NCI-H2081 treated with DMSO at 0.1 percent for 48 hours (cell line): ENCODE measurements at places on chromosomes 5 and 9.

DNA sequence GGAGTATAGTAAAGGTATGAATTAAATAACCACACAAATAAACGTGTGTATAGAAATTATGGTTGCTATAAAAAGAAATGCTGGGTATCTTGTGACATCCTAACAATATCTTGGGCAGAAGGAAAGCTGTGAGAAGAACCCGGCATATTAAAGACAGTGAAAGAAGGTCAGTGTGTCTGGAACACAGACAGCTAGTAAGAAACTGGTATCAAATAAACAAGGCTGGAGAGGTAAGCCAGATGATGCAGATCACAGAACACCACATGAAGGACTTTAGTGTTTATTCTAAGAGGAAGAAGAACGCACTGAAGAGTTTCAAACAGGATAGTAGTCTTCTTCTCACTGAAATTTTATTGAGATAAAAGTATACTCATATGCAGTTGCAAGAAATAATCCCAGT is 24.4 kb downstream of the TMEM245 start:
- DNase-seq = no peak

DNA sequence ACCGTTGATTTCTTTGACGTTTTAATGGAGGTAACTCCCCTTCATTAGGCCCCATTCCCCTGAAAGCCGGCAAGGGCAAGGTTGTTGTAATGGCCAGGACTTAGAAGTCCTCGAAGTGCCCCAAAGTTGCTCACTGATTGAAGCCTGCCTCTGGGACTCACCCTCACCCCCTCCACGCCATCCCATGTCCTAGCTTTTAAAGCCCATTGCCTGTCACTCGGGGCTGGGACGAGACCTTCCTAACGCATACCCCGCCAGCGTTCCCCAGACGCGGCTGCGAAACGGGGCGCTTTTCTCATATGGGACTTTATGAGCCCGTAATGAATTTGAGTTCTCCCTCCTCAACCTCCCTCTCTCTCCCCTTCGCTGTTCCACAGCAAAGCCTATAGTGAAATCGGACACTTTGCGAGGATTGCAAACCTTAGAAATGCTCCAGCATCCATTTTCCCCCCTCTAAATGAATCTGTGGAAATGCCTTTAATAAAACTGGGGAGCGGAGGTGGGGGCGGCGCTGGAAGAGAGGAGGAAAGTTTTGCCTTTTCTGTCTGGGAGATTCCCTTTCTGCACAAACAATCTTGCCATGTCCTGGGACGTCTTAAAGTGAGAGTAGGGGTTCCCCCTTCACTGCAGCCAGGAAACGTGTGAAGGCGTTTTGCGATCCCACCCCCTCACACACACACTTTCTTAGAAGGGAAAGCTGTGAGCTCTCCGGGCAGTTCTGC is 1.5 kb downstream of the PAPPA start:
- no peak for DNase-seq

DNA sequence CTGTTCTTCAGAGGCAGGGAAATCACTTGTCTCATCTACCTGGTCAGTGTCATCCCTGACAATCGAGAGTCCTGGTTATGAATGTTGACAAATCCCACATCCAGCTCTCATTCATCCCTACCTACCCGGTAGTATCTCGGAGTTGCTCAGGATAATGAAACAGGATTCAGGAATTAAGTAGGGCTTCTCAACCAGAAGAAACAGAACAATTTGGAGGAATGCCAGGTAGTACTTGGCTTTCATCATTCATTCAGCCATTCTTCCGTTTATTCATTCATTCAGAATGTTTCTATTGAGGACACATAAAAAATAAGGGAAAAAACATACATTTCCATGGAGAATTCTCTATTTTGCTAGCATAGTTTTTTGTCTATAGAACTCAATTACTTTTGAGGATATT is 195.0 kb downstream of the ARHGEF28 start:
- no peak for DNase-seq

- no peak for DNase-seq
Observed at GRCh38 chr5:9722601-9723180, 92.5 kb upstream of the TAS2R1 start.

DNA sequence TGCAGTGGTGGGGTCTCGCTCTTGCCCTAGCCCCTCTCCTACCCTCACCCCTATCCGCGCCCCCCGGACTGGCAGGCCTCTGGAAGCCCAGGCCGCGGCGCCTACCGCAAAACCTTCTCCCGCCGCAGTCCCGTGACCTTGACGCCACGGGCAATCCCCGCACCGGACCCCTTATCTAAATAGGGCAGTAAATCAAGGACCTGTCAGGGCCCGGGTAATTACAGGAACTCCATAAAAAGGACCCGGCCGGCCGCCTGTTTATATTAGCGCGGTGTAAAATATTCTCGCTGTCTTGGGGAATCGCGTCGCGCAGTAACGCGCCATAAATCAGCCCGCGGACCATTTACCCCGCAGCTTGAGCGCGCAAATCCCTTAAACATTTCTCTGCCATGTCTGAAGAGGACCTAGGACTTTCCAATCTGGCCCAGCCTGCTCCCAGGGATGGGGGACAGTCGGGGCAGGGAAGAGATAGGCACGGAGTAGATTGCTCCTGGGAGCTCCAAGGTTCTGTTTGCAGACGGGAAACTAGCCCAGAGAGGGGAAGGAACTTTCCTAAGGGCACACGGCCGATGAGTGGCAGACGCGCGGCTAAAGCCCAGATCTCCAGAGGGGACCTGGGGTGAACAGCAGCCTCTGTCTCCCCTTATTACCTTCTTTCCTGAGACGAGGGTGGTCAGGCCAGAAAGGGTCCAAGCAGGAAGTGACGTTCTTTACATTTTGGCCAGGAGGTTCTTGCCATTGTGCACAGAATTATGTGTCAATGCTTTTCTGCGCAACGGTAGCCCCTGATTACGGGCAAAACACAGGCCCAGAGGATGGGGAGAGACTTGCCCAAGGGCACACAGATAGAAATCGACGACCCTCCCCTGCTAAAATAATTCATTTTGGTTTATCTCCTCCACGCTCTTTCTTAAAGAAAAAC is 4.8 kb upstream of the HAND1 start:
- no peak for DNase-seq

DNA sequence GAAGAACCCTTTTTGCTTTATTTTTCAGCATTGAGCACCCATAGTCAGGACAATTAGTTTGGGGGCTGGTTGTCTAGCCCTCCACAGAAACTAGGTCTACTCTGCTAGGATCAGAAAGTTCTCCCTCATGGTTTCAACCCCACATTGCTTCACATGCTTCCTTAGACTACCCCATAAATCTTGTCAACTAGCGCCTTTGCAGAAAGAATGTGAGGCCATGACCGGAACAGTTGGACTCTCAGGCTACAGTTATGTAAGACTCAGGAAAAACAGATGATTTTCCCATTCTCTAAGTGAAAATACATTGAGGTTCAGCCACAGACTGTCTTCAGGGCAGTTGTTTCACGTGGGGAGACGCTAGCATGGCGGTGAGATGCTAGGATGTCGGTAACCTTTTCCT is 255.6 kb downstream of the NR3C1 start:
- no peak for DNase-seq

DNA sequence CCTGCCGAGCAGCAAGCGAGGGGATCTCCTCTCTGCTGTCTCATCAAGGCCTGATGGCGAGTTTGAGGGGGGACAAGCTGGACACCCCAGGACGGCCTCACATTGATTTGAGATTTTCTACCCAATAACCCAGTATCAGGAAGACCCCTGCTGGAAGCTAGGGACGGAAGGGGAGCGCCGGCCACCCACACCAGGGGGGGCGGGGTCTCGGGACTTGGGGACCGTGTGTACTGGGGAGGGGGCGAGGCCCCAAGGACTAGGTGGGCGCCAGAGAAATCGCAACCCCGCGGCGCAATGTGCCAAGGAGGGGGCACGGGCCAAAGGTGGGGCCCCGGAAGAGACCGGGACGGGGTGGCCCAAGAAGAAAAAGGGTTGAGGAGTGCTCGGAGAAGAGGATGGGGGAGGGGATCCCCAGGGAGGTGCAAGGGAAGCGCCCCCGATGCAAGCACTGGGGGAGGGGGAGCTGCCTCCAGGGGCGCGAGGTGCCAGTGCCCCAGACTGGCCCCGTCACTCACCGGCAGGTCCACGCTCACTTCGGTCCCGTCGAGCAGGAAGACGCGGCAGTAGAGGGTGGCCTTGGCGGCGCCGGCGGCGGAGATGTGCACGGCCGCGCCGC is 1.1 kb downstream of the EPB41L4B start:
- DNase-seq = no peak

DNA sequence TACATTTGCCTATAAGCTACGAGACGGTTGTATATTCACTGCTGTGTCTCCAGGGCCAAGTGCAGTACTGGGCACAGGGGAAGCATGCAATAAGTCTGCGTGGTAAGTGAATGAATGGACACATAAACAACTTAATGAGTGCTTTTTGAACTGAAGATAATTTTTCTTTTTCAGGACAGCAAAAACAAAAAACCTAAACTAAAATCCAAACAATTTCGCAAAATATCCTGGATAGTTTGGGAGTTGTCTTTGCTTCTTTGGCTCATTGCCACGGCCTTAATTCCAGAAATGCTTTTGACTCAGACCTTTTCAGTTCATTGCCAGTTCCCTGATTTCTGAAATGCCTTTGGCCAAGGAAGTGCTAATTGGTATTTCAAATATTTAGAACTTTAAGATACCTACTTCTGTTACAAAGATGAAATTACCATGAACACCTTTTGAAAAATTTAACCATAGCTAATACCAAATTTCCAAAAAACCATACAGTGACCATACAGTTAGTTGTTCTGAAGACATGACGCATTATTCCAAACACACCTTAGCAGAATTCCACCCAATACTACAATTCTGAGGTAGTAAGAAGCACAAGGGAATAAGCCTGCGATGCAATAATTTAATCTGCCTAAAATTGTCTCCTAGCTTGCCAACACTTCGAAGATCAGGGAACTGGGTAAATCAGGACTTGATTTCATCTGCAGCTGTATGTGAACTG is 42.8 kb downstream of the TEK start:
- DNase-seq = no peak

DNA sequence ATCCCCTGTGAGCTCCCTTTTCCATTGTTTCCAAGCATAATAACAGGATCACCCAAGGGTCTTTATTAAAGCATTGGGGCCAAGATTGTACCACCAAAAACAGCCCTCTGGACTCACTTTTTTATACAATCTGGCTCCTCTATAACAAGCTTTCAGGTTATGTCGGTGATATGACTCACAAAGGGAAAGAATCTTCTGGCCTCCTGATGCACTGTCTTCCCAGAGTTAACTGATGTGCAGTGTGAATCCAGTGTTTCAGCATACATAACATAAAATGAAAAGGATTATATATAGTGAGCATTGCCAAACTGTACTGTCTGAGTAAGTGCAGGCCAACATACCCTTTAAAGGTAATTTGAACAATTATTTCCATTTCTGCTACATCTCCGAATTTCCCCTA is 33.9 kb upstream of the MAN2A1 start:
- DNase-seq = no peak

DNA sequence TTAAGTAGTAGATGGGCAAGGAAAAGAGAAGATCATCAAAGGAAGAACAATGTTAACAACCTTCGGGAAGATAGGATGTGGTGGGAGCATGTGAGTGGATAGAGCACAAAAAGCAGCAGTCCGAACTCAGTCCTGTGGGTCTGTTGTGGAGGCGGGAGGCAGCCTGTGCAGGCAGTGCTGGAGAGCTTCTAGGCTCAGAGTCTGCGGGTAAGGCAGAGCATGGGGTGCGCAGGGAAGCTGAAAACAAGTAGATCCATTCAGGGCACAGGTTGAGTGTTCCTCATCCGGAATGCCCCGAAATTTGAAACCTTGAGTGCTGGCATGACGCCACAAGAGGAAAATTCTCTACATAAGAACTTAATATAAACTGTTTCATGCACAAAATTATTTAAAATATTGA is 84.9 kb downstream of the PPIC start:
- no peak for DNase-seq

GRCh38 chr5:32753765-32754164 is 42.6 kb downstream of the NPR3 start:
- DNase-seq = no peak

DNA sequence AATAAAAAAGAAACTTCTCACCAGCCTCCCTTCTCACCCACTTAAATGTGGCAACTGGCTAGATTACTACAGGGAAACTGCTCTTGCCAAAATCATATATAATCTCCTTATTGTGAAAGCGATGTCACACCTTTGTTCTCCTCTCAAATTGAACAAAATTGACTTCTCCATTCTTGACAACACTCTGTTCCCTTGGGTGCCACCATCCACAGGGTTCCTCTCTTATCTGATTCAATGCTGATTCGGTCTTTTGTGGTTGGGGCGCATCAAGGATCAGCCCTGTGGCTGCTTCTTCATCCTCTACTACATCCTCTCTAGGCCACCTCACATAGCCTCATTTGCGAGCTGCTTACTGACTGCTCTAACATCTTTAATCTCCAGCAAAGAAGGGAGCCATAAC is 86.1 kb downstream of the EDIL3 start:
- no peak for DNase-seq

DNA sequence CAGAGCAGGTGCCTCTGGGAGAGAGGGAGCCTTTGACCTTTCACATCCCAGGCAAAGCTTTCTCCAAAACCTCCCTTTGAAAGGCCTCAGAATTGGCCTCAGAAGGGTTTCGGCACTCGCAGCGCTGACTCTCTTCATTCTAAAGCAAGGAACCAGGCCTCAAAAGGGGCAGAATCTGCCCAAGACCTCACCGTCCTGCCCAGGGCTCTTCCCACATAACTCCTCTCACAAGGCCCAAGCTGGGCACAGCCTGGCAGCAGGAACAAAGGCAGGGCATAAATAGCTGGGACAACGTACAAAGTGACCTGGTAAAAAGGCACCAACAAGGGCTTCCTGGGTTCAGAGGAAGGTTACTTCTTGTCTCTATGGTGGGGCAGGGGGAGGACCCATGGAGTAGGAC is 166.3 kb upstream of the FSTL4 start:
- DNase-seq = no peak

GRCh38 chr5:163534492-163535094 is 29.2 kb downstream of the MAT2B start:
- no peak for DNase-seq

GRCh38 chr5:35674049-35674448 is 56.4 kb downstream of the SPEF2 start:
- no peak for DNase-seq

- DNase-seq = no peak
Observed at GRCh38 chr5:124653666-124654065, 92.8 kb downstream of the ZNF608 start.

GRCh38 chr5:71932131-71932654 is 175.1 kb upstream of the MAP1B start:
- DNase-seq = no peak

GRCh38 chr9:29798599-29798998 is 2225.3 kb upstream of the C9orf72 start:
- no peak for DNase-seq

DNA sequence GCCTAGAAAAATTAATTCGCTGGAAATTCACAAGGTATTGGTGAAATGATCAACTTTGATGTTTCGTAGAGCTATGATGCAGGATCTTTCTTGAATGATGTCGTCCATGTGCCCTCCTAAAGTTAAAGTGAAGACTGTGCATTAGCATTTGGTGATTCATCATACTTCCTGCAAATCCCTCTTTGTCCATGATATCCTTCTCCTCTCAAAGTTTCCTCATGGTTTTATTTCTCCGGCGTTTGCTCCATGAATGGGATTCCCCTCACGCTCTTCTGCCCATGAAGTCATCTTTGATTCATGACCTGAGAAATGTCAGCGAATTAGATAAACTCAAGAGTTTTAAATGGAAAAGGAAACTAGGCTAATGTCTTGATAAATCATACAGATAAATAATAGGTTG is 372.7 kb downstream of the PSAT1 start:
- DNase-seq = no peak
